Activated naive CD4-positive, alpha-beta T cell (primary cell): ENCODE measurements at places on chromosomes 16 and 17.

DNA sequence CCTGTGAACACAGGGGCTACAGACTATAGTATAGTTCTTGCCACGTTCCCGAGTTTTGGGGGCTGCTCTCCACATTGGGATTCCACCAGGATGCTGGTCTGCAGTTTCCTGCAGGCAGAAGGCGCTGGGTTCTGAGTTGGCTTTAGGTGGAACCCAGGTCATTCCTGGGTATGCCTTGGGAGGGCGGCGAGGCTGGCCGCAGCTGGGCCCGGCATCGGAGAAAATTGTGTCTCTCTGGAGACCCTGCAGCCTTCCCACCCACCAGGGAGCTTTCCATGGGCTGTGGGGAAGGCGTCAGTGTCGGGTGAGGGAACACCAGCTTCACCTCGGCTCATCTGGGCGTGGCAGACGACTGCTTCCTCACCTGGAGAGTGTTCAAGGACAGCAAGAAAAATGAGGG, 183.6 kb downstream of the RAB11FIP4 start:
- DNase-seq: no peak

DNA sequence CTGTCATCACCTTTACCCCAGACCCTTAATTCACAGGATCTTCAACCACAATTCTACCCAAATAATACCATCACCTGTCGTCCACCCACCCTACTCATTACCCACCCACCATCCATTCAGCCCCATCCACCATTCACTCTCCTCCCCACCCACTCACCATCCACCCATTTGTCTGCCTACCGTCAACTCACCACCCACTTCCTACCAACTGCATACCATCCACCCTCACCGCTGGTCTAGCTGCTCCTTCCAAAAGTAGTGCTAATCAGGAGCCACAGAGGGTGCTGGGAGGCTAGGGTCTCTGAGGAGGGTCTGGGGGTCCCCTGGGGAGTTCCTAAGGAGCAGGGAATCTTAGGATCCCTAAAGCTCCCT, 12.0 kb upstream of the IGFBP4 start:
- DNase-seq: no peak

GRCh38 chr17:39399791-39400190, 1.6 kb downstream of the FBXL20 start:
- no peak for DNase-seq

- DNase-seq: no peak
These were observed 14.1 kb downstream of the C17orf58 start for GRCh38 chr17:67982034-67982640.

- DNase-seq: no peak
These were observed 172.9 kb downstream of the STX8 start for GRCh38 chr17:9402590-9403199.

DNA sequence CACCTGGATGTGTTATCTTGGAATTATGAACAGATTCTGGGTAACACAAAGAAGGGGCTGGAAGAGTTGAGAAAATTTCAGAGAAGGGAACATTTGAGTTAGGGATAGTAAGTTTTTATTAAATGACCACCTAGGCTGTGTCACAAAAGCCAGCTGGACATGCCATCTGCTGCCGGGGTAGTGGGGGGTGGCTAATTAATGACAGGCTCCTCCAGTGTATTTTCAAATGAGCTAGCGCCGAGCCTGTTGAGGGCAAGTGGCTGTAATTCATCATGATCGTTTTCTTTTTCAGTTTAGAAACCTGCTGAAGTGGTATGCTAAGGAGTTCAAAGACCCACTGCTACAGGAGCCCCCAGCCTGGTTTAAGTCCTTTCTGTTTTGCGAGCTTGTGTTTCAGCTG, 6.2 kb downstream of the TMEM97 start:
- no peak for DNase-seq

DNA sequence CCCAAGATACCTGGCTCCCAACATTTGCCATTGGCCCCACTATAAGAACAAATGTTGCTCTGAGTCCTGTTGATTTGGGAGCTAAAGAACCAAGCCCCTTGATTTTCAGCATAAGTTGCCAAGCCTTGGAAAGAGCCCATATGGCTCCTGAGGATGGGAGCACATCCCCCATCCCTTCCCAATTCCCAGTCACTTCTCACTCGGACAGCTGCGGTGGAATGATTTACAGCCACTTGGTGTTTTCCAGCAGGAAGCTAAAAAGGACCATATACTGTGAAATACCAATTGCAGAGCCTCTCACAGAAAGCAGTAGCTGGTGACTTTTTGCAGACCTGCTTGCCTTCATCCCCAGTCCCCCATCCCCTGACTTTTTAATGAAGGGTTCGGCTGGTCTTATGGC, 524.6 kb downstream of the GRIN2A start:
- DNase-seq: no peak

- DNase-seq: no peak
These were observed 66.0 kb upstream of the HAS3 start for GRCh38 chr16:69039333-69039941.
